ENCODE measurements at places on chromosomes 11 and 22.

- DNase-seq = no peak
These were observed 88.4 kb downstream of the SLC1A2 start for GRCh38 chr11:35330931-35331330.

- DNase-seq = no peak
These were observed 10.7 kb downstream of the TAB1 start for GRCh38 chr22:39410264-39410663.

GRCh38 chr11:20207781-20208621 lies 47.7 kb upstream of the DBX1 start:
- DNase-seq = no peak

DNA sequence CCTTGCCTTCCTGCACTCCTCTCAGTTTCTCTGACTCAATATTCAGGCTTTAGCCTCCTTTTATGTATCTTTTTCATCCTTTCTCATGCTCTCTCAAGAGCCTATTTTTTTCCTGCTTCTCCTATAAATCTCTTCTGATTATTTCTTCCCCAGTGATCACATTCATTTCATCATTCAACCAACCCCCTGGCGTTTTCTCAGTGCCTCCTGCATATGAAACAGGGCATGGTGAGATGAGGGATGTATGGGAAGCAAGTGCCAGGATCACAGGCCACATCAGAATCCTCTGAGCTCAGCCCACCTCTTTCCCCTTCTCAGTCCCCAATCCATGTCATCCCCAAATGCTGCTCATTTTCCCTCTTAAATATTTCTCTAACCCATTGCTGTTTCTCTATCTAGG lies 38.7 kb upstream of the NRIP3 start:
- DNase-seq = no peak

GRCh38 chr11:89508544-89508943 lies 17.4 kb upstream of the NOX4 start:
- DNase-seq = no peak

GRCh38 chr22:19679522-19680101 lies 34.7 kb upstream of the SEPTIN5 start:
- no peak for DNase-seq

DNA sequence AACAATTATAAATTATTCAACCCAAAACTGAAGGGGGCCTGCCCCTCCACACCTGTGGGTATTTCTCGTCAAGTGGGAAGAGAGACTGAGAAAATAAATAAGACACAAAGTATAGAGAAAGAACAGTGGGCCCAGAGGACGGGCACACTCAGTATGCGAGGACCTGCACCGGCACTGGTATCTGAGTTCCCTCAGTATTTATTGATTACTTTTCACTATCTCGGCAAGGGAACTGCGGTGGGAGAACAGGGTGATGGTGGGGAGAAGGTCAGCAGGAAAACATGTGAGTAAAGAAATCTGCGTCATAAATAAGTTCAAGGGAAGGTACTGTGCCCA lies 3.2 kb downstream of the C11orf54 start:
- no peak for DNase-seq

DNA sequence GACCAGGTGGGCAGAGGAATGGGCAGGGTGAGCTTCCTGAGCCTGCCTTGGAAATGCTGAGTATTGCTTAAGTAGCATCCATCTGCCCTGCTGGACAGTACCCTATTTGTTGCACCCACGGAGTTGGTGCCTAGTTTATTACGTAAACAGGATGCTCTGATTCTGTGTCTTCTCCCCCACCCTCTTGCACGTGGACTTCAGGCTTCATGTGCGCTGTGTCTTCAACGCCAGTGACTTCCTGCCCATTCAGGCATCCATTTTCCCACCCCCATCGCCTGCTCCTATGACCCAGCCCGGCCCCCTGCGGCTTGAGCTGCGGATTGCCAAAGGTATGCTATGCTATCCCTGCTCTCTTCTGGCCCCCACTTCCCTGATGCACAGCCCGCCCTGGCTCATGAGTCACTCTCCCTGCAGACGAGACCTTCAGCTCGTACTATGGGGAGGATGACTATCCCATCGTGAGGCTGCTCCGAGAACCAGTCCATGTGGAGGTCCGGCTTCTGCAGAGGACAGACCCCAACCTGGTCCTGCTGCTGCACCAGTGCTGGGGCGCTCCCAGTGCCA lies 5.7 kb downstream of the ZP1 start:
- no peak for DNase-seq

- DNase-seq = no peak
These were observed 636 bp downstream of the PAMR1 start for GRCh38 chr11:35524780-35525179.

DNA sequence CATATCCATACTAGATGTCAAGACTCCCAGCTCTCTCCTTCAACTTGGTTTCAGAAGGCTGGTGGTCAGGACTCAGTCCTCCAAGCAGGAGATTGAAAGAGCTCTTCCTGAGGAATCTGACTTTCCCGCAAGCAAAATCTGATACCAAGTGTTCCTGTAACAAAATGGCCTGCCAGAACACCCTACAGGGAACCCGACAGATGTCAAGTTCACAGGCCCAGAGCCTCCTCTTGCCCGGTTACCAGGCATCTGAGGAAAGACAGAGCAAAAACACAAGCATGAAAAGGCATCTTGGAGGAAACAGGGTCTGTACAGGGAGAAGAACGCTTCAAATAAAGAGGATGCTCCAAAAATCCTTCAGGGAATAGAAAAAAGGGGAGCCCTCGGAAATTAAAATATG lies 8.7 kb upstream of the KCNJ5 start:
- DNase-seq = no peak

GRCh38 chr22:33073989-33074418 lies 15.8 kb upstream of the SYN3 start:
- DNase-seq = no peak

DNA sequence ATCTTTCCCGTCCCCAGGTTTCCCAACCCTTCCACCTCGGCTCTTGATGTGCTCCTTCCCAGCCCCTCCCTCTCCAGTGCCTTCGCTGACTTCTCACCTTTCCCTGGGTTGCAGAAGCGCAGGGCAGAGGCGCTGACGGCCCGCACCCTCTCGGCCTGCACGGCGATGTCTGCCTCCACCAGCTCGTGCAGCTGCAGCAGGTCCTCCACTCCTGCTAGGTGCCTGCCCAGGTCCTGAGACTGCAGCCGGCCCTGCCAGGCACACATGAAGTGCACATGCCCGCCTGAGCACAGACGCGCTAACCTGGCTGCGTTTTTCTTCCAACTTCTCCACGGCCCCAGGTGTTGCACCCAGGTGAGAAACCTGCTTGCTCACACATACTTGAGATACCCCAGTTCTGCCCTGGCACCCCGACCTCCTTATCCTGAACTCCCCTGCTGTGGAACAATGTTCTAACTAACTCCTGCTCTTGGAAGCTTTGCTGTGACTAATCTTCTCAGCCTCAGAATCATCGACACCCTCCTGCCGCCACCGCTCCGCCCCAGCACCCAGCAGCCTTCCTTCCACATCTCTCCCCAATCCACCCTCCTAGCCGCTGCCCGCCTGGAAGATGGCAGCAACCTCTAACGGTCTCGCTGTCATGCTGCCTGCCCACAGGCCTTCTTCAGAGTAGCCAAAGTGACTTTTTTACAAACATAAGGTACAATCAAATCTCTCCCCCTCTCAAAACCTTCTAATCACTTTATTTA lies 23.3 kb downstream of the SPTBN2 start:
- no peak for DNase-seq

- DNase-seq = no peak
These were observed 20.6 kb upstream of the RPS13 start for GRCh38 chr11:17098038-17098437.

- peak; percentile 52 for DNase-seq
These were observed 4.3 kb downstream of the CLTCL1 start for GRCh38 chr22:19287076-19287707.

- no peak for DNase-seq
These were observed 107.8 kb upstream of the MTNR1B start for GRCh38 chr11:92861634-92862033.

GRCh38 chr22:23457380-23457985 lies 122.6 kb downstream of the IGLL1 start:
- no peak for DNase-seq

DNA sequence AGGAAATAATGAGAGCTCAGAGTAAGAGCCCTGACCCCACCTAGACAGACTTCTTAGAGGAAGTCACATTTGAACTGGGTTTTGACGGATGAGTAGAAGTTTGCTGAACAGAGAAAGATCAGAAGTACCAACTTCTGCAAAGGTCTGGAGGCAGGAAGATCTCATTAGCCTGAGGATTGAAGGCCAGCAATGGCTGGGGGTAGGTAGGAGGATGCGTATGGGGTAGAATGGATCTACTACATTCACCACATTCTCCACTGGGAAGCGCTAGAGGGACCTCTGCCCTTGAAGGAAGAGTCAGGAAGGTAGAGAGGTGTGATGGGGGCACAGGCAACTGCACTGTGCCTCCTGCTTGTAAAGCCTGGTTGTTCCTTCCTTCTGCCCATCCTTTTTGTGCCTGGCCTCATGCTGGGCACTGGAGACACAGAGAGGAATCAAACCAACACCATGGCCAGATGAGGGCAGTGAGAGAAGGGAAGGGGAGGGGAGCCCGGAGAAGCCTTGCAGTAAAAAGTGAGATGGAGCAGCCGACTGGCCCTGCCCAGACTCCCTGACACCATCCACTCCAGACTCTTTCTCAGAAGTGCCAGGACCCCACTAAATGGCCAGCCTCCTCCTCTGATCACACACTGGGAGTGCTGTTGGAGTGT lies 4.9 kb downstream of the TPBGL start:
- DNase-seq = no peak
